Stimulated activated CD8-positive, alpha-beta memory T cell treated with anti-CD3 and anti-CD28 coated beads, Interleukin-12 subunit alpha, Interleukin-12 subunit beta, amount 100 ng/mL, for 1 hour (primary cell): ENCODE measurements at places on chromosomes 12 and 14.

DNA sequence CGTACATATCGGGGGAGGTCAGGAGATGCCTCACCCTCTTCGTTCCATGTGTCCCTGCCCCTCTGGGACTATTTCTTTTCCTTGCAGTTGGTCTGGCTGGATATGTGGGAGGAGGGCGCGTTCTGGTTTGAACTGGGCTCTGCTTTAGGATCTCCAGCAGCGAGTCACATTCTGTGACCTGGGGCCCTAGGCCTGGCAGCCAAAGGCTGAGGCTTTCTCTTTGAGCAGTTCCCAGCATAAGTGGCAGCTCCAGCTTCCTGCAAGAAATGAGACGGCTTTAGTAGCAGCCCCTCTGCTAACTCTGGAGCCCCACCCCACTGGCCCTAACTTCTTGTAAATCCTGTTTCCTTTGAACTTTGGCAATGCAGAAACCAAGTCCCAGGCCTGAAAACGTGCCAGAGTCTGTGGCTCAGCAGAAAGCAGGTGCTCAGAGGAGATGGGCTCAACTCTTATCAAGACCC lies 274.8 kb downstream of the DPF3 start:
- no peak for DNase-seq

DNA sequence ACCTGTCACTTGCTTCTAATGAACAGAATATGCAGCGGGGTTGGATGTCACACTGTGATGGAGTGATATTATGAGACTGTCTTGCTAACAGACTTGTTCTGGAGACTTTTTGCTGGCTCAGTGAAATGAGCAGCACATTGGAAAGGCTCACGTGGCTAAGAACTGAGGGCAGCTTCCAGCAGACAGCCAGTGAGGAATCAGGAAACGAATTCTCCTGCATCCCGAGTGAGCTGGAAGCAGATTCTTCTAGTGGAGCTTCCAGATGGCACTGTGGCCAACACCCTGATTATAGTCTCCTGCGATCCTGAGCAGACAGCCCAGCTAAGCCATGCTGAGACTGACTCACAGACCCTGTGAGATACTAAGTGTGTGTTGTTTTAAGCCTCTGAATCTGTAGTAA lies 16.1 kb upstream of the TSPAN9 start:
- DNase-seq: no peak

DNA sequence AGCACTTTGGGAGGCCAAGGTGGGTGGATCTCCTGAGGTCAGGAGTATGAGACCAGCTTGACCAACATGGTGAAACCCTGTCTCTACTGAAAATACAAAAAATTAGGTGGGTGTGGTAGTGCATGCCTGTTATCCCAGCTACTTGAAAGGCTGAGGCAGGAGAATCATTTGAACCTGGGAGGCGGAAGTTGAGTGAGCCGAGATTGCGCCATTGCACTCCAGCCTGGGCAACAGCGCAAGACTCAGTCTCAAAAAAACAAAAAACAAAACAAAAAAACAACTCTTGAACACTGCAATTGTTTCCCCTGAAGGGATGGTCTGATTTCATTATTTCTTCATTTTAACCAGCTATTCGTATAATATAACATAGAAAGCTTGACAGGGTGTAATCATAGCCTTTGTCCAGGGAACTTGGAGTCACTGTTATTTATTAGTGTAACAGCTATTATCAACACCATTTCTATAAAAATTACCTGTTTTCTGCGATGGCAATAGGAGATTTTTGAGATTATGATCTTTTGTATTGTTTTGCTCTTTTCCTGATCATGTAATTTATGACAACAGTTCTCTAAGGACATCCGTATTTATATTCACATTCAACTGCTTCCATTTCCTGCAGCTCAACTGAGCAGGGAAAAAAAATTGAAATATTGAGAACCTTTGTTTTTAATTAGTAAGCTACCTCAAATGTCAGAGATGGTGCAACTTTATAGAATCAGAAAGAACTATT lies 94.7 kb downstream of the DIP2B start:
- no peak for DNase-seq

DNA sequence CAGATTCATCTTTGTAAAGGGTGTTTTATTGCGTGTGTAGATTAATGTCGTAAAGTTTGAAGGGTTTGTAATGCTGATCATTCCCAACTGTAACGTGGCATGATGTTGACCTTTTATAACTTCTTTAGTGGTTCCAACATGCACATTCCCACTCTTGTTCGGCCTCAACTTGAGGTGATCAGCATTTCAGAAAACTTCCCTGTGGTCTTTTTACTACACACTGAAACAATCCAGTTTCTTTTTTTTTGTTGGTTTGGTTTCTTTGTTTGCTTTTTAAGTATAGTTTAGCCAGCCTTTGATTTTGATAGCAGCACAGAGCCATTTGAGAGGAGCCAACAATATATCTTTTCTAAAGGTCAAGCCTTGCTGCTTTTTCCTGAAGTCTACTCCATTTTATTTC lies 22.8 kb downstream of the UTP20 start:
- DNase-seq: no peak

DNA sequence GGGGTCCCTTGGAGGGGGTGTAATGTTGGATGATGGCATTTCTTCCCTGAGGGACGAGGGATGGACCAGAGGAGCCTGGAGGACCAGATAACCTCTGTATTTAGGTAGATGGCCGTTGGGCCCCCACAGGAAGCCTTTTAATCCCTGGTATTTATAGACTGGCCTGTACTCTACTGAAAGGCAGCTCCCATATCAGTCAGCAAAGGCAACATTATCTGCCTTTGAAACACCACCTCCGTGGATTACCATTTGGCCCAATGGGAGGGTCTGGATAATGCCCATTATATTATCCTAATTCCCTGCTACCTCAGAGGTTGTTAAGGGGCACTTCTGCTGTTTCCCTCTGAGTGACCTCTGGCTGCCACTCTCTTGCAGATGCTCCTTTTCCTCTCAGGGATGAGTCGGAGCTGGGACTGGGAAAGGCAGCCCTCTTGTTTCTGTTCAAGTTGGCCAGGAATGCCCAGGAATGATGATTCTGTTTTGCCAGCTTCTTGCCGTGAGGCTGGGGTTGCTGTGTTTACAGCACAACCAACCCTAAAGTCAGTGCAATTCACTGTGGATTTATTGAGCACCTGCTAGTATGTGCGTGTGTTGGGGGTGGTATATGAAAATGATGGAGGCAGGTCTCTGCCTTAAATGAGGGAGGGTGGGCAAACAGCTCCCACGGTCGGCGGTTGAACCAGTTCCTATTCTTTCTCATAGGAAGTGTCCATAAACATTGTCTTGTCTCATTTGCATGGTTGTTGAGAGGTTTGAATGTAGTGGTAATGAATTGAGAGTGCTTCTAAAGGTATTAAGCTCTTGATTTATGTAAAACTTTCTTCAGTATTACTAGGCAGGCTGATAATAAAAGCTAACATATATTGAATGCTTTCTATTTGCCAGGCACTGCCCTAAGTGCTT lies 18.1 kb downstream of the SUSD6 start:
- DNase-seq: no peak

GRCh38 chr14:102138535-102138934 lies 1.2 kb upstream of the WDR20 start:
- no peak for DNase-seq

DNA sequence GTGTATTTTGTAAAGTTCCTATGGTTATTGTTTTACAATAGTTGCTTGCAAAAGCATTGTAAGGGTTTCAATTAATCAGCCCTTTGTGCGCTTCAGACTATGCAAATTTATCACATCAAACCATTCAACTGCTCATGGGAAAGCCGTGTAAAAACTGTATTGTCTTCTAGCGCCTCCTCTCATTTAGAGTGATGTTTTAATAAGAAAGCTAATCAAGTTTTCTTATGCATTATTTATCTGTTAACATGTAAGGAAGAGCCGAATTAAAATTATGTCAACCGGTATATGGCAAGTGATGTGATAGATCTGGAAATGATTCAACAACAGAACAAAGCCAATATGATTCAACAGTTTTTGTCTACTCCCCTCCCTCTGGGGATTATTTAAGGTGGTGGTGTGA lies 92.5 kb upstream of the RFX4 start:
- DNase-seq: no peak

- DNase-seq: no peak
Measured at GRCh38 chr12:91994208-91994797, 151.3 kb downstream of the BTG1 start.

DNA sequence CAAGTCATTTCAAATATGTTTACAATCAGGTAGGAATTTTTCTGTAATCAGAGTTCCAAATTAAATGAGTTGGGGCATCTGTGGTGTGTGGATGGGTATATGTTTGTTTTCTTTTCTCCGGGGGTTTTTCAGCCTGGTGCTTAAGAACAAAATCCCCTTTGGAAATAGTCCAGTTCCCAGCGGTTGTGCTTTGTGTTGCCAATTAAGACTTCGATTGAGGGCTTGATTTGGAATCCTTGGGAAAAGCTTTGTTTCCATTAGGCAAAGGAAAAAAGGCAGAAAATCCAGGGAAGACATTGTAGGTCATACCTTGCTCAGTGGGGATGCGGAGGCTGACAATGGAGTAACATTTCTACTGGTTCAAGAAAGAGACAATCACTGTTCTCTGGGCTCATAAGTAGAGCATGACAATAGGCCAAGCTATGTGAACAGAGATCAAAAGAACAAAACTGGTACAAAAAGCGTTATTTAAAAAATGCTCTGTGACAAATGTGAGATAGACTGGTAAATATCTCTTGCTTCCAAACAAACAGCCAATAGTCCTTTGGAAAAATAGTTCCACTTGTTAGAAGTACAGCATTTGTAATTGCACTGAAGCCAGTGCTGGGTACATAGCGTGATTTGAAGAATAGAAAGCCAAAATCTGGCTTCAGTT lies 79.7 kb downstream of the EML1 start:
- no peak for DNase-seq

DNA sequence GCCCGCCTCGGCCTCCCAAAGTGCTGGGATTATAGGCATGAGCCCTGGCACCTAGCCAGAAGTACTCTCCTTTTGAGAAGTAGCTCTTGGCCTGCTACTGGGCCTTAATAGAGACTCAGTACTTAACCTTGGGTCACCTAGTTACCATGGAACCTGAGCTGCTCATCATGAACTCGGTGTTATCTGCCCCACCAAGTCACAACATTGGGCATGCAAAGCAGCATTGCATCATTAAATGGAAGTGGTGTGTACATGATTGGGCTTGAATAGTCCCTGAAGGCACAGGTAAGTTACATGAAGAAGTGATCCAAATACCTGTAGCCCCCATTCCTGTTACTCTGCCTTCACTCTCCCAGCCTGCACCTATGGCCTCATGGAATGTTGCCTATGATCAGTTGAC lies 18.0 kb upstream of the ATF7 start:
- DNase-seq: no peak

DNA sequence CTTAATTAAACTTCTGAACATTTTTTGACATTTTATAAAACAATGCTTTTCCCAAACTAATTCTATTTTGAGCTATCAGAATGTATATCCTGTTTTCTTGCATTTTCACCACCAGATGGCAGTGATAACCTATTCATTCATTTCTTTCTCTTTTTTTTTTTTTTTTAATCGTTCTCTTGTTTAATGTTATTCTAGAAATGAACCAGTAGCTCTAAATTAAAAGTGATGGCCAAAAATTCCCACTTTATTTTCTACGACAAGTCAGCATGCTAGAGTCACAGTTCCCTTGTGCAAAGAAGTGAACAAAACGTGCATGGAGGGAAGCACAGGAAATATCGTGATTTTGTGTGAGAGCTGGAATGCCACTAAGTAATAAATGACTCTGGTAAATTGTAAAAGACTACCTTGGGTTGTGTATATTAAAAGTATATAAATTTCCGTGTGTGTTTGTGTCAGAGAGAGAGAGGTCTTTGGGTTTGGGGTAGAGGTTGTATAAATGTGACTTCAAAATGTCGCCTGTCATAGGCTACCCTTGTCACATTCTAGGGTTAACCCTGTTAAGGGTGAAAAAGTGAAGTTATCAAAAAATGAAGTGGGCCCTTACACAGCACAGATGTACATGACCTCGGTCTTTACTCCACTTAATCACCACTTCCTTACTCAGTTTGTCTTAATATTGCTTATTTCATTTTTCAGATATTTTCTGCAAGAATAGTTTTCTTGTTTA lies 40.4 kb upstream of the LDHB start:
- no peak for DNase-seq

- DNase-seq: no peak
Measured at GRCh38 chr14:104821971-104822608, 21.2 kb downstream of the ZBTB42 start.

GRCh38 chr12:25708661-25709060 lies 155.6 kb upstream of the LMNTD1 start:
- DNase-seq: no peak

GRCh38 chr14:75059642-75060041 lies 4.2 kb downstream of the ACYP1 start:
- no peak for DNase-seq

GRCh38 chr14:52400846-52401245 lies 86.7 kb downstream of the PTGER2 start:
- DNase-seq: no peak

GRCh38 chr12:110183386-110183785 lies 59.2 kb downstream of the IFT81 start:
- no peak for DNase-seq

DNA sequence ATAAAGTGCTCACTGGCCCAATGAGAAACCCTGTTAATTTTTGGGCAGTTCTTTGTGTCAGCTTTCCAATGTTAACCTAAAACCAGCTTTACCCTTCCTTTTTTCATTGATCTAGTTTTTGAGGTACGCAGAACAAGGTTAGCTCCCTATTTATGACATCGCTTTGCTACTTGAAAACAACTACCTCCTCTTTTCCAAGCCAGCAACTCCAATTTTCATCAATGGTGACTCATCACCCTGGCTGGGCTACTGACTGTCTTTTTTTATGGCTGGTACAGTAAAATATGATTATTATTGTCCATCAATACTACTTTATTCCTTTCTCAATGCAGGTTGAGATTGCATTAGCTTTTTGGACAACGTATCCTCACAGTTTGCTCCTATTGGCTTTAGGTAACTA lies 22.5 kb upstream of the AKAP6 start:
- no peak for DNase-seq

DNA sequence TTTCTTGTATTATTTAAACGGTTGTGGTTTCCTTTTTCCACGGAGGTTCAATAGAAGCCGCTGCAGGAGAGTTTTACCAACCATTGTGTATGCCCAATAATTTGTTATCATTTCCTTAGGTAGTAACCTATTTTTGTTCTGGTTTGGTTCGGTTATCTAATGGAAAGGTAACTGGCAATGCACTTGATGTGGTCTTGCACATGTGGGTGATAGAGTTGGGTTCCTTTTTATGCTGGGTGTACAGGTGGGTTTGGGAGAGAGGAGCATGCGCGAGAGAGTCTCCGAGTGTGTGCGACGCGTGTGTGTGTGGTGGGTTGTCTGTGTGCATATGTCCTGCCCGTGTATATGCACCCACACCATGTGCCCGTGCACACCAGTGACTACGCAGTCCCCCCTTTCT lies 102.7 kb upstream of the FKBP4 start:
- DNase-seq: no peak

- DNase-seq: no peak
Measured at GRCh38 chr12:128820723-128821432, 2.9 kb downstream of the SLC15A4 start.

- DNase-seq: no peak
Measured at GRCh38 chr14:51684760-51685159, 33.0 kb downstream of the FRMD6 start.

GRCh38 chr12:15355766-15356165 lies 33.5 kb downstream of the PTPRO start:
- DNase-seq: no peak

GRCh38 chr12:23221066-23221465 lies 596.1 kb downstream of the ETNK1 start:
- DNase-seq: no peak
